GF-D8 (cell line): ENCODE measurements at places on chromosomes 16 and 17.

DNA sequence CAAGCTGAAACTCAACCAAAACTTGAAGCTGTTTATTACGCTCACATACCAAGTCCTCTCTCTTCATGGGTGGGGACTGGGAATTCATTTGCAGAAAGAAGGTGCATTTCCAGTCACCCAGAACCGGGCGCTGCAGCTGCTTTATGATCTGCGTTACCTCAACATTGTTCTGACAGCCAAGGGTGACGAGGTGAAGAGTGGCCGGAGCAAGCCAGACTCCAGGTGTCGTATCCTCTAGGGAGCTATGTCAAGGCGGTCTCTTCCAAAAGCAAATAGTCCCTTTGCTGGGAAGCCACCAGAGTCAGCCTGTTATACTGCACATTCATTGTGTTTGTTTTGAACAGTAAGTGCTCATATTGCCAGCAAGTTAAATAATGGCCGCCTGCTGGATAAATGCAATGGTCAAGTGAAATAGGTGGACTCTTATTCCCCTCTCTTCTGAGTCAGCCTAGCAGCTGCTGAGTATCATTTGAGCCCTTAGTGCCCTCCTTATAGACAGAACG, 12.7 kb downstream of the COG1 start:
- DNase-seq, result no peak

DNA sequence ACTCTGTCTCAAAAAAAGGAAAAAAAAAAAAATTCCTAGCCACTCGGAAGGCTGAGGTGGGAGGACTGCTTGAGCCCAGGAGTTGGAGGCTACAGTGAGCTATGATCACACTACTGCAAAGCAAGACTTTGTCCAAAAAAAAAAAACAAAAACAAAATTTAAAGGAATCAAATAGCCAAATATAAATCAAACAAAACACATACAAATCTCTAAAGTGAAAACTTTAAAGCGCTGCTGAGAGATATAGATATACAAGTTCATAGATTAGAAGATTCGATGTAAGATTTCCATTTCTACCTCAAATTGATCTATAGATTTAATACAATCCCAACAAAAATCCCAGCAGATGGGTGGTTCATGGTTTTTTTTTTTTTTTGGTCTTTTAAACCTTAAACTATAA, 83.6 kb downstream of the TTC19 start:
- DNase-seq, result no peak

DNA sequence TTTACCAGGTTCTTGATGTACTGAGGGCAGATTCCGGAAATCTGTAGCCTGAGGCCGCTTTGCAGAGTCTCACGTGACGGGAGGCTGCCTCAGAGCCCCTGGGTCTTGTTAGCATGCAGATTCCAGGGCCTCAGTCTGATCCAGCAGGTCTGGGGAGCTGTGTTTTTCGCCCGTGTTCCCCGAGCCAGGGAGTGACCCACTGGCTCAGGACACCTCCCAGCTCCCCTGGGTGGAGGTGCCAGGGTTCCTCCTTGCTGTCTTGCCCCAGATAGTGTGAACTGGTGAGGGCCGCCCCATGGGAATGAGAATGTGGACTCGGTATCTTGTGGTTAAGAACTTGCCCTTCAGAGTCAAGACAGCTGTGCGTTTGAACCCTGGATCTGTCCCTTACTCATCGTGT, 98.6 kb downstream of the OR1D5 start:
- no peak for DNase-seq

DNA sequence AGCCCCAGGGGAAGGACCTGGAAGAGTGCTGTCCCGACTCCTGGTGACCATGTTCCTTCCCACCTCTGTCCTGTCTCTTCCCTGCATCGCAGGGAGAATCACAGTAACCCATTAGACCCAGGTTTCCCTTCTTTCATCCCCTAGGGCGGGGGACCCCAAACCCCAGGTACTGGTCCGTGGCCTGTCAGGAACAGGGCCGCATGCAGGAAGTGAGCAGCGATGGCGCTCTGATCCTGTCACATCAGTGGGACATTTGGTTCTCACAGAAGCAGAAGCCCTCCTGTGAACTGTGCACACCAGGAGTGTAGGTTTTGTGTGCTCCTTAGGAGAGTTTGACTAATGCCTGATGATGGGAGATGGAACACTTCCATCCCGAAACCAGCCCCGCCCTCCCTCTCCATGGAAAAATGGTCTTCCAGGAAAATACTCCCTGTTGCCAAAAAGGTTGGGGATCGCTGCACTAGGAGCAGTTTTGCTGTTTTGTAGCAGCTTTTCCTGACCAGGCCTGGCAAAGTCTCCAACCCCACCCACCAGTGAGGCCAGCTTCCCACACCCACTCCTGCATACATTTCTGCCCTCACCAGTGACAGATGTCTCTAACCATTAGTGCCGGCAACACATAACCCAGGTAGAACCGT, 10.5 kb downstream of the MNT start:
- no peak for DNase-seq

DNA sequence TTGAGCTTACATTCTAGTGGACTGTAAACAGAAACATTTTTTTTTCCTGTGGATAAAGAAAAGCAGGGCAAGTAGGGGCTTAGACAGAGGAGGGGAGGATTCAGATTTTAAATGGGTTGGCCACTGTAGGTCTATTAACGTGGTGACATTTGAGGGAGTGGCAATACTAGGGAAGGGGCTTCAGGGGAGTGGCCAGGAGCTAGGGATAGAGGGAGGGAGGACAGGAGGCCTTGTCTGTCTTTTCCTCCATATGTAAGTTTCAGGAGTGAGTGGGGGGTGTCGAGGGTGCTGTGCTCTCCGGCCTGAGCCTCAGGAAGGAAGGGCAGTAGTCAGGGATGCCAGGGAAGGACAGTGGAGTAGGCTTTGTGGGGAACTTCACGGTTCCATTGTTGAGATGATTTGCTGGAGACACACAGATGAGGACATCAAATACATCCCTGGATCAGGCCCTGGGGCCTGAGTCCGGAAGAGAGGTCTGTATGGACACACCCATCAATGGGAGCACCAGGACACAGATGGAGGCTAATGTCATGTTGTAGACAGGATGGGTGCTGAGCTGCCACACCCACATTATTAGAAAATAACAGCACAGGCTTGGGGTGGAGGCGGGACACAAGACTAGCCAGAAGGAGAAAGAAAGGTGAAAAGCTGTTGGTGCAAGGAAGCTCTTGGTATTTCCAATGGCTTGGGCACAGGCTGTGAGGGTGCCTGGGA, 6.5 kb upstream of the HBM start:
- no peak for DNase-seq

- peak; percentile 28 for DNase-seq
These were observed 4.0 kb downstream of the HIC1 start for GRCh38 chr17:2058586-2059546.

DNA sequence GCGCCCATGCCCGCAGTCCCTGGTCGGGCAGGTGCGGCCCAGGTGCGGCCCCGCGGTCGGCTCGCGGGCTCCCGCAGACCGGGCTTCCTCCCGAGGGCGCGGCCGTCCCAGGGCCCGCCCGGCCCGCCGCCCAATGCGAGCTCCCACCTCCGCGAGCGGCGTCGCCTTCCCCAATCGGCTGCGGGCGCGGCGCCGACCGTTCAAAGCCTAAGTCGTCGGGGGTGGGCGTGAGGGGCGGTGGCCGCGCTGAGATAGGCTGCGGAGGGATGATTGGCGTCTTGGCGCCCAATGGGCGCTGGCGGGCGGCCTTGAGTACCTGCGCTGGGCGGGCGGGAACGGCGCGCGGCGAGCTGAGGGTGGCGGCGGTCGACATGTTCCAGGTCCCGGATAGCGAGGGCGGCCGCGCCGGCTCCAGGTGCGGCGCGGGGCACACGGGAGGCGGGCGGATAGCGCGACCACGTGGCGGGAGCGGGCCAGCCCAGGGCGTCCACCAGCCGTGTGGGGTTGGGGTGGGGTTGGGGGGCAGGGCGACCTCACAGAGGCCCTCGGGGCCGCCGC, at the start of gene JPT2:
Gene JPT2, plus strand, starts transcription at position 338 of the 558 bp plus-strand sequence. Its CDS starts 34 bp downstream, at position 372.
- peak; percentile 85 for DNase-seq

- DNase-seq, result no peak
These were observed 89.1 kb upstream of the NOL11 start for GRCh38 chr17:67628580-67629013.

DNA sequence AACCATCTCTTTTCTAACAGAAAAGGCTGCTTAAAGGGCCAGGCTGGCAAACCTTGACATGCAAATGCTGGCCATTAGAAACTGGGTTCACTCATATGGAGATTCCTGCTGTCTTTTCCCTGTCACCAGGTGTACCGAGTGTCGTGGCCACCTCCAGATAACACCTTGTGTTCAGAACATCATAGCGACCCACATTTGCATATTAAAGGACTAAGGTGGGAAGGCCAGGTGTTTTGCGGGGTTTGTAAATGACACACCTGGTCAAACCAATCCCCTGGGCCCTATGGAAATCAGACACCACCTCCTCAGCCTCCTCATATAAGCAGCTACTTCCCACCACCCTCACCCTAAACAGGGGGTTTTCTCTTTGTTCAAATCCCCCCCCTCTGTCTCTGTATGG, 2.5 kb upstream of the AIPL1 start:
- no peak for DNase-seq

DNA sequence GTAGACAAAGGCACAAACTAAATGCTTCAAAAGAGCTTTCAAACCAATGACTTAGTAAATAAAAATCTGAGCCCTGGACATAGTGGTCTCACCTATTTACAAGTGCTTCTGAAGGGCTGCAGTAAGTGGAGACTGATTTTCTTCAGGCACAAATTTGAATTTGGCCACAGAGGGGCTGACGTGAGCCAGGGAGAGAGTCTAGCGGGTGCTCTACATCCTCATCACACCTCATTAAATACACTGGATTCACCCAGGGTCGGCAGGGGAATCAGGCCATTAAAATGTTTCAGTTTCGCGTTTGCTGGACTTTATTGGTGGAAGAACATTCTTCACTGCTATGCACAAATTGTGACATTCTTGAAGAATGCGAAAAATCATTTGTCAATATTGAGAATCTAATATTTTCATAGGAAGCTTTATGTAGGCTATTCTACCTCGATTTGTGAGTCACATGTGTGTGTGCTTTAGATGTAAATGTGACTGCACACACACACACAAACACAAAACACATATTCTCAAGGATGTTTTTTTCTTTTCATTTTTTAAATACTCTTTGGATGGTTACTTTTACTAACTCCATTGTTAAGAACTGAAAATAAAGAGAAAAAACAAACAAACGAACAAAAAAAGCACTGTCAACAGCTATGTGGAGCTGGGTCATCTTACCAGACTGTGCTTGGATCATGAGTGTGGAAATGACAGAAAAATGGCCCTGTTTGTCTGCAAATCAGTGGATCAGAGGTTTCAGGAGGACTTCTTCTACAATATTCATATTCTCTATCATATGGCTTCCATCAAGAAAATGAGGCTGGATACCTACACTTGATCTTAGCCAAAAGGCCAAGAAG, 58.9 kb downstream of the CDH11 start:
- DNase-seq, result no peak

- no peak for DNase-seq
These were observed 18.6 kb downstream of the C1QTNF1 start for GRCh38 chr17:79042421-79043190.

GRCh38 chr17:61232871-61233270, 166.8 kb upstream of the TBX2 start:
- DNase-seq, result no peak

- DNase-seq, result no peak
These were observed at the start of gene ITGAE for GRCh38 chr17:3800362-3801271. Gene ITGAE (minus strand): TSS chr17:3801188. CDS start chr17:3801144, 44 bp downstream.

GRCh38 chr16:11163761-11164261, 92.2 kb downstream of the SOCS1 start:
- DNase-seq, result no peak

DNA sequence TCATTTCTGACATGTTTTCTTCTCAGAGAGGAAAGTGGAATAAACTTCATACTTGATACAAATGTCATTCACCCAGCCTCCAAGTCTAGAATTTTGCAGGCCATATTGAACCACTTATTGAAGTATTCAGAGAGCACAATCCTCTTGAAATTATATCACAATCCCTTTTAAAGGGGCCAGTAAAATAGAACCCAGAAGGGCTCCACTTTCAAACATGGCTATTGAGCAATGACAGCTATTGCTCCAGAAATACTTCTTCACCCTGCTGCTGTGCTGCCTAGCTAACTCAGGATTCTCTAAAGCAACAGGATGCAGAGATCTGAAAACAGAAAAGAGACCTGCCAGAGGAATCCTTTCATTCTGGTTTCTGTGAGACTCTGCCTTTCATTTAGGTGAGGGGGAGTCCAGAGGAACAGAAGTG, 275.0 kb upstream of the CDH5 start:
- DNase-seq, result no peak

- no peak for DNase-seq
These were observed 2.4 kb downstream of the SLC25A35 start for GRCh38 chr17:8292639-8293395.

GRCh38 chr17:79915850-79916430, 76.7 kb upstream of the CBX4 start:
- peak; percentile 14 for DNase-seq

- no peak for DNase-seq
These were observed 1.6 kb downstream of the PECAM1 start for GRCh38 chr17:64388961-64389565.

- no peak for DNase-seq
These were observed 73.8 kb downstream of the CMIP start for GRCh38 chr16:81518439-81518757.

DNA sequence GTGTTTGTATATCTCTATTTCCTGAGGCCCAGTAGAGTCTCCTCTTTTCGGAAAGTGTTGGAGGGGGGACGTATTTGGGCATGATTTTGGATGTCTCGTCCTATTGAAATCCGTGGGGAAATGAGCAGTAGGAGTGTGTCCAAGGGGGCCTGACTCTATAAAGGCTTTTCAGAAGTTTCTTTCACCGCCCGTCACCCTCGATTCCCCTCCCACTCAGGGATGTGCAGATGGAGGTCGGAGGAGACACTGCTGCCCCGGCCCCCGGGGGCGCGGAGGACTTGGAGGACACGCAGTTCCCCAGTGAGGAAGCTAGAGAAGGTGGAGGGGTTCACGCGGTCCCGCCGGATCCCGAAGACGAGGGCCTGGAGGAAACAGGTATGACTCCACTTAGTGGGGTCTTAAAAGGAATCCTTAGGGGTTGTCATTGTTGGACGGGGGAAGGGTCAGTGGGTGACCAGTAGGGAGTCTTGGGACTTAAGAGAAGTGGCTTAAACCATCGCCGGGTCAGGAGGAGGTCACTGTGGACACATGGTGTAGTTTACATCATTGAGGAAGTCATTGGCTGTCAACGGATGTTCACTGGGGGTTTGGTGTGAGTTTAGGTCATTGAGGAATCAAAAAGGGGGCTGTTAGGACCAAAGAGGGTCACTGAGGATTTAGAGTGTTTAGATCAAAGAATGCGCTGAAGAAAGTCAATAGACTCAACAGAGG, 424 bp downstream of the MON1B start:
- DNase-seq, result peak; percentile 6

GRCh38 chr16:88651276-88651988, 579 bp upstream of the CYBA start:
- peak; percentile 70 for DNase-seq

- DNase-seq, result no peak
These were observed at the start of gene CACNB1 for GRCh38 chr17:39197380-39198185. Gene CACNB1 (minus strand): TSS chr17:39197669. CDS start chr17:39197495, 174 bp downstream.

- DNase-seq, result no peak
These were observed 72.1 kb downstream of the IL21R start for GRCh38 chr16:27474041-27474440.
